ENCODE measurements at places on chromosomes 6 and 20.

GRCh38 chr6:49326347-49326746, 136.7 kb downstream of the MMUT start:
- no peak for DNase-seq

DNA sequence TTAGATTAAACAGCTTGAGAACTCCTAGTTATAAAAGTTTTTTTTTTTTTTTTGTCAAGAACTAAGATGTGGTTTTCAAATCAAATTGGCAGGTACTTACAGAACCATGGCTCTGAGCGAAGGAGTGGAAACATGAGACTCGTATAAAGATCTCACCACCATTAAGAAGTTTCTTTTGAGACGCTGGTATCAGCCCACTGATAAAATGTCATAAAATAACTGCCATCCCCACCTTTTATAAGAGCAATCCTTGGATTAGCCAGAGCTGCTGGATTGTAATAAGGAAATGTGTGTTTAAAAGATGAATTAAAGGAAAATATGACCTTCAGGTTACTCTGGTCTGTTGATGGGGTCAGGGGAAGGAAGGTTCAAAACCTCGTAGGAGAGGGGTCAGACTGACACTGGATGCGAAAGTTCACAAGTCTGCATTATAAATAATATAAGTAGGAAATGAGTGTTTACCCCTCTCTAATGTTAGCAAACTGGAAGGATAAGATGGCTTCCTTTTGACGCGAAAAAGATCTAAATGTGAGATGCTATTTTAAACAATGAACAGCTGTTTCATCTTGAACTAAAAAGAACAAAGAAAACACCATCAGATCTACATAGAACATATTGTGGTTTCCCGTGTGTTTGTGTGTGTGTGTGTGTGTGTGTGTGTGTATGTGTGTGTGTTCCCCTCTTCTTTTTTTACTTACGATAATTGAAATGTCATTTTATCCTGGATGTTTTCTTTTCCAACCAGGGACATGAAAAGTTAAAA, 386.8 kb upstream of the JAG1 start:
- no peak for DNase-seq

- no peak for DNase-seq
Observed at GRCh38 chr6:32224696-32225095, 829 bp upstream of the NOTCH4 start.

DNA sequence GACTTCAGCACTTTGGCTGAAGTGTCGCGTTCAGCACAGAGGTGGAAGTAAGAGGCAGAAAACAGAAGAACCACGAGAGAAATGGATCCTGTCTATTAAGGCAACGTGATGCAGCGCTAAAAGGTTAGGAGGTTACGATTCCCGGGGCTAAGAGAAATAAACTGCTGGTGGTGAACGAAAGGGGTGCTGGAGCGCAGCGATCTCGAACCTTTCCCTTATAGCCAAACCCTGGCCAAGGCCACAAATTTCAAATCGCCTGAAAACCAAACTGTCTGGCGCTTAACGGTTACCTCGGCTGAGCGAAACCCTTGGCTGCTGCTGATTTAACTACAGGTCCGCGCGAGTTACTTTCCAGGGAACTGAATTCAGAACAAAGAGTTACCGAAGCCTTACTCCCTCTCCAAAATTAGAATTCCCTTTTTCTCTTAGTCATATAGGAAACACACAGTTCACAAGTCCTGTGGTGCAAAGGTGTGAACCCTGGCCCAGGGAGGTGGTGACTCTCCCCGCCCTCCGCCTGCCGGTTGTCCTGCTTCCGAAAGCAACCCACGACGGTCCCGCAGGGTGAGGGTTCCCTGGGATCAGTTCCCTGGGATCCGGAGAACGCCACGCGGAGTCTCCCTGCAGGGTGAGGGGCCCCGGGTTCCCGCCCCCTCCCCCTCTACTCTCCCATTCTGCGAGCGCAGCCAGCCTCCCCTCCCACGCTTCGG, 1.3 kb upstream of the SLC35D3 start:
- DNase-seq: no peak

GRCh38 chr6:29092957-29093356, 5.8 kb upstream of the OR2B3 start:
- no peak for DNase-seq

- no peak for DNase-seq
Observed at GRCh38 chr6:20664250-20664649, 130.0 kb downstream of the CDKAL1 start.

DNA sequence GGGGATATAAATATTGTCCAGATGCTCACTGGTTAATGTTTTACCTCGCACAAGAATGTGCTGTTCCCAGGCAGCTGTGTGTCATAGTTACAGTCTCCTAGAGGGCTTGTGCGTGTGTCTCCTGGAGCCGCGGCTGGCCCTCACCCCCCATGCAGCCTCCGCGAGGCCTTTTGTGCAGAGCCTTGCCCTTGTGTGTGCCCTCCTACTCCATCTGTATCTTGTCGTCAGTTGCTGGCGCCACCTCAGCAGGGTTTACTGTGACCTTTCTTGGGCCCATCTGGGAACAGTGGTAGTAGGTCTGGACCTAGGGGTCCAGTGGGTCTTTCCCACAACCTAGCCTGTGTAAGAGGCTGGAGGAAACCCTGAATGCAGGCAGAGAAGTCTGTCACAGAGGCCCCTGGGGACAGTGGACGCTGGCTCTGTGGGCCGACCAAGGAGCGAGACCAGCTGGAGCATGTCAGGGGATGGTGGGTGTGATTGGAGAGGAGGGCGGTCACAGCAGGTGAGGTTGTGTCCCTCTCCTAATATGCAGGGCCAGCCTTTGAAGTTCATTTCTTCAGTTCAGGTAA, 35.2 kb downstream of the PPP1R14C start:
- DNase-seq: no peak

DNA sequence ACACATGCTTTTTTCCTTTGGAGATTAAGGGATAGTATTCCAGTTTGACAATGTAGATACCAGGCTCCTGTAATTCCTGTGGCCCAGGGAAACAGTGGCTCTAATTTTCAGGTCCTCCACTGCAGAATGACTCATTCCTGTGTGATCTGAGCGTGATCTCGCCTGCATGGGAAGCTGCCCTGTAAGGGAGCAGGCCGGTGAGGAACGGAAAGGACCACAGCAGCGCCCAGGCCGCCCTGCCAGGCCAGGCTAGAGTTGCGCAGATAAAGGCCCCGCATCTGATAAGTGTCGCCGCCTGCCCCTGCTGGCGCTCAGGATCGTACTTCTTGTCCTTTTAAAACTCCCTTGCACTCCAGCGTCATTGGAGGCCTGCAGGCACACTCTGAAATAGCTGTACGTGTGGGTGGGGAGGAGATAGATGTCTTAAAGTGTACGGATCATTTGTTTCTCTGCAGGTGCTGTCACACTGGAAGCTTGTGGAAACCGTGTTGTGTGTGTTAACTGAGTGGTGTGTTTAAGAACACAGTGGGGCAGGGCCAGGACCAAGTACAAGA, 60.7 kb downstream of the SYNJ2 start:
- no peak for DNase-seq

- no peak for DNase-seq
Observed at GRCh38 chr20:63100174-63100925, 93.6 kb upstream of the BHLHE23 start.

DNA sequence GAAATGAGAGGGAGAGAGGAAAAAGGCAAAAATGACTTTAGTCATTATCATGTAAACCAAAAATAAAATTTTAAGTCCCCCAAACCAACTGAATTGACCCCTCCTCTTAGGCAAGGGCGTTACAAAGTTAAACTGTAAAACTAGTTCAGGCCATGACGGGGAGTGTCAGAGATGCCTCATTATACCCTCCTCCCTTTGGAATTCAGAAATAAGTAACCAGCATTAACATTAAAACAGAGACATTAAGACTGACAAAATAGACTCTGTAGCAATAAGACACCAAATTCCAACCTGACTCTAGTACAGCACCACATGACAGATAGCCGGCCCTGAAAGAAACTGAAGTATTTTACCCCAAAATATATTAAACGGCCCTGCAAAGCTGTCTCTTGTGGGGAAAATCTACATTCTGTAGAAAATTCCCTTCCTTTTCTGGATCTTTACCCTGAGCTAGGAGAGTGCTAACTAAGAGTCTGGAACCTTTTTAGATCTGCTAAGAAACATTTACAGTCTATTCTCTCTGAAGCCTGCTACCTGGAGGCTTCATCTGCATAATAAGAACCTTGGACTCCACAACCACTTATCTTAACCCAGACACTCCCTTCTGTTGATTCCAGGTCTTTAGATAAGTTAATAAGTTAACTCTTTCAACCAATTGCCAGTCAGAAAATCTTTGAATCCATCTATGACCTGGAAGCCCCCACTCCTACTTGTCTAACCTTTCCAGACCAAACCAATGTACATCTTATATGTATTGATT, 150.7 kb downstream of the PKHD1 start:
- DNase-seq: no peak

DNA sequence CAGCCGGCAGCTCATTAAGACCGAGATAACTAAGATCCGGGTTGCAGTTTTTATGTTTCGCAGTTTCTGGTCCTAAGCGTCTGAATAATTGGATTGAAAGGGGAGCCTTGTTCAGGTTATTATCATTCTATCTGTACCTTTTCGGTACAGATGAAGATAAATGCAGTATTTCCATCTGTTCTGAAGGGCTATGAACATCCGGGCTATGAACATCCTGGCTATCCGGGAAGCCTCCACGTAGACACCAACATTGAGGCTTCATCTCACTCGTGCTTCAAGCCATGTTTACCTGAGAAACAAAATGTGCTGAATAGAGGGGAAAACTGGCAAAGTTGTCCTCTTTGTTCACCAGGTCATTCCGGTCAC, 399 bp upstream of the REPS1 start:
- DNase-seq: no peak

DNA sequence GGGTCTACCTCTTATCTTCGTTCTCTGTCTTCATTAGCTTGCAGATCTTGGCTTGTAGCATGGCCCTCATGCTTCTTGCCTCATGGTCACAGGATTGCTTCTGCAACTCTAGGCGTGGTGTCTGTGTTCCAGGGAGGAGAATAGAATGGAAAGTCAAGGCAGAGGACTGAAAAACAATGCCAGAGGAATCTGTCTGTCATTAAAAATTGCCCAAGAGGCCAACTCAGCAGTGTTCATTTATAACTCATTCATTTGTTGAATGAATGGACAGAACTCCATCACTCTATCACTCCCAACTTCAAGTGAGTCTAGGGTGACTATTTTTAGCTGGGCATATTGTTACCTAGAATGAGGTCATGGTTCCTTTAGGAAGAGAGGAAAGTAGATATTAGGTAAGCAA, 179.6 kb downstream of the UST start:
- no peak for DNase-seq

DNA sequence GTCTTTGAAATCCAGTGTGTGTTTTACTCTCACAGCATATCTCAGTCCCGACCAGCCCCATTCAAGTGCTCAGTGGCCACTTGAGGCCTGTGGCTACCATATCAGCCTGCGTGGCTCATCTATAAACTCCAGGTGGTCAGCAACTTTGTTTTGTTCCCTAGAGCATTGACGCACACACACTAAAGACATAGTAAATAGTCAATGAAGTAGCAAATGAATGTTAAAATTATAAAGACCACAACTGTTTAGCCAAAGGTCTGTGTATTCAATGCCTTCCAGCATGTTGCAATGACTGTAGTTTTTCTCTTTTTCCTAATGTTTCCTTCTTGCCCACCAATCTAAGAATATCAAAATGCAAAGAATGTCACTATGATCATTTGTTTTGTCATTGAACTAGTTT, 238.2 kb upstream of the ZNF217 start:
- no peak for DNase-seq

DNA sequence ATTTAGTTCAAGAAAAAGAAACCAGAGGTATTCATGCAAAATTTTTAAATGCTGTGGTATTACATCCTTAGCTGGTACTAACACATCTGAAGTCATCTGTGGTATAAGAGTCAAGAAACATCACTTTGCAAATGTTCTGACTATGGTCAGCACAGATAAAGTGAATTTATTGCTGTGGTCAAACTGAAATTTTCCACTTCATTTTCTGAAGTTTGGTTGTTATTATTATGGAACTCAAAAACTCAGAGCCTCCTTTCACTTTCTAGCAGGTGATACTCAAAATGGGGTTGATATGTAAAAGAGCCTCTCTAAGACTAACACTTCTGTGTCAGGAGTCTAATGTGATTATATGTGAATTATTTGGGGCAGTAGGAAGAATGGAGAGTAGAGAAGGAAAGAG, 257.8 kb downstream of the RNGTT start:
- DNase-seq: no peak
